ENCODE measurements at places on chromosomes 6 and 20.

DNA sequence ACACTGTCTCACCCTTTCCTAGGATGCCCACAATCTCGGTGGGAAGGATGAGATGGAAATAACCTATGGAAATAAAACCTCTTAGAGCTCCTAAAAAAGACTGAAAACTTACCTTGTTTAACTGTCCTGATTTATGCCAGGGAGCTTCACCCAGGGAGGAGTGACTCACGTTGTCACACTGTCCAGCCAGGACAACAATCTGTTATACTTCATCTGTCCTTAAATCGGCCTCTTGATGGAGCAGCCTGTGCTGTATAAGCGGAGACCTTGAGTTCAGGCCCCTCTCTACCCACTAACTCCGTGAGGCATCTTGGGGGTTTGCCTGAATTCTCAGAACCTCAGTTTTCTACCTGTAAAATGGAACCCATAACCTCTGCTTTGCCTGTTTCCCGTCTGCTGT, 9.2 kb upstream of the KIAA1755 start:
- no peak for DNase-seq

GRCh38 chr6:129647044-129647443, 62.9 kb downstream of the ARHGAP18 start:
- no peak for DNase-seq

DNA sequence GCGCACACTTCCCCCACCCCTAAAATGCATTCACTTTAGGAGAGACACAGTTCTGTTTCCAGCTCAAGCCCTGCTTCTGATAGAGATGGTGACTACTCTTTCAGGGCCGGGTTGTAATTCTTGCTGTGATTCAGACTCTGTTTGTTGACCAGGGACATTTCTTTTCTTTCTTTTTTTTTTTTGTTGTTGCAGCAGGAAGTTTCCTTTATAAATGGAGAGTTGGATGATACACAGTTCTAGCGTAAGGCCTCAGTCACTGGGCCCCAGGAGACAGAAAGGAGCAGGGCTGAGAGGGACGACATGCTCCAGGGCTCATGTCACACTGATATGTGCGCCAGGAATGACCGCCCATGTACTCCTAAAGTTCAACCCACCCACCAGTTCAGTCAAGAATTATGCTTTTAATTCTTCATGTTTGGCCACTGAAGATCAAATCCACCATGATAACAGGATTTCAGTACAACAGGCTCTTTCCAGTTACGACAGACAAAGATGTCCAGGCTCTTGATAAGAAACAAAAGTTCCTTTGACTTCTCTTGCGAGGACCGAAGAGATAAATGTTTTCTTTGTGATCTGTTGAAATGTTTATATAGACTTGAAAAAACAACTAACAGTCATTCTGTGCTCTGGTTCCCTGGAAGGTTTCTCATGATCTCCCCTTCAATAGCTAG, 142.5 kb downstream of the CD164 start:
- no peak for DNase-seq

GRCh38 chr6:13863699-13864155, 49.4 kb upstream of the MCUR1 start:
- peak; percentile 95 for DNase-seq

DNA sequence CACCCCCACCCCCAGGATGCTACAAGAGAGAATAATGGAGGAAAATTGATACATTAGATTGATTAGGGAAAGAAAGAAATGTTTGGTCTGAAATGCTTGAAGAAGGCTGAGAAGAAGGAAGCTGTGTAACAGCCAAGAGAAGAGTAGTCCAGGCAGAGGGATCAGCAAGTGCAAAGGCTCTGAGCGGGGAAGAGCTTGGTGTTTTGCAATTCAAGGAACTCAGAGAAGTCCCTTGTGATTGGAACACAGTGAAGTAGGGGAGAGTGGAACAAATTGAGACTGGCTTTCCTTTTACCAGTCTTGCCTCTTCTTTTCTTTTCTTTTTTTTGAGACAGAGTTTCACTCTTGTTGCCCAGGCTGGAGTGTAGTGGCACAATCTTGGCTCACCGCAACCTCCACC, 76.6 kb upstream of the CHD6 start:
- DNase-seq, result peak; percentile 21

DNA sequence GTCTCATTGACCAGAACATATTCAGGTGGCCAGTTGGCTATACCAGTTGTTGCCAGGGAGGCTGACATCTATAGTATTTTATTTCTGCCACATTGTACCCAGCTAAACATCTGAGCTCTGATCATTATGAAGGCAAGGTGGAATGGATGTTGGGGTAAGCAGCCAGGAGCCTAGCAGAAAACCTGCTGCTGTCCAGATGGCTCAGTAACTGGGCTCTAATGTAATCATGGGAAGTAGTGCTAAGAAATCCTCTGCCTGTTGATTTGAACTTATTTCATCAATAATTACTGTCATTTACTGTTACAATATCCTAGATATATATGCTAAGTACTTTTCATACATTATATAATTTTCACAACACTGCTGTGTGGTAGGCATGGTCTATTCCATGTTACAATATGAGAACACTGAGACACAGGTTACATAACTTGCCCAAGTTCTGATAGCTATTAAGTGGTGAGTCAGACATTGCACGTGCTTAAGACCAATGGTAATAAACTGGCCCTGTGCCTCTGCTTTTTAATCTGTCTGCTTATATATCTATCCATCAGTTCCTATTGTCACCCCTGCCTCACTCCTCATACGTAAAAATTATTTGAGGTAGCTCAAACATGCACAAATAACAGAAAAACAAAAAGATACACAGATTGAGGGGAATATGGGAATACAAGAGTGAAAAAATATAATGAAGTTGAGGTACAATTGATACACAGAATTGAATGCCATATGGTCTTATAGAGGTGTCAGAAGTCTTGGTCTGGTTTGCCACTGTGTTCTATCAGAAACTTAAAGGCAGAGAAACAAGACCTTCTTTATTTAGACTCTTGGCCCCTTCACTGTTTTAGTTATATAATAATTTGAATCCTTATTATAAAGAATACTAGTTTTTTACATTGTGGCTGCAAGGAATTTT, 25.2 kb downstream of the TBPL1 start:
- no peak for DNase-seq

- no peak for DNase-seq
Observed at GRCh38 chr20:25486377-25486776, 78.9 kb downstream of the GINS1 start.

Data from Caco-2 (cell line).